ENCODE measurements at places on chromosomes 11 and 22.

DNA sequence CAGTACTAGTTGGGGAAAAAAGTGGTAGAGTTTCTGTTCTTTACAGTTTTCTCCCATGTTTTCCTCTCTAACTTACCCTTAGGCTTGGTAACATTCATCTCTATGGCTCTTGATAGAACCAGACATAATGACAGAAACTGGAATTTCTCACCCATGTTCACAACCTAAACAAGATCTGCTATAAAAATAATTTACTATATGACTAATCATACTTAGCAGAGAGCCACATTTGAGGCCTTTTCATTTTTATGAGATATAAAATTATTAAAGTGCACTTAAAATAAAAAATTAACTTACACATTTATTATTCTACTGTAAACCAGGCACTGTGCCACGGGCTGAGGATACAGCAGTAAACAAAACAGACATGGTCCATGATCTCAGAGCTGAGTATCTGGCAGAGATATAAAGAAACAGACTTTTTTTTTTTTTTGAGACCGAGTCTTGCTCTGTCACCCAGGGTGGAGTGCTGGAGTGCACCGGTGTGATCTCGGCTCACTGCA, 98.1 kb downstream of the GAB2 start:
- no peak for DNase-seq

- DNase-seq: no peak
Measured at GRCh38 chr11:64080390-64080789, 44.7 kb downstream of the FLRT1 start.

- DNase-seq: no peak
Measured at GRCh38 chr11:2609345-2609744, 90.4 kb downstream of the KCNQ1OT1 start.

DNA sequence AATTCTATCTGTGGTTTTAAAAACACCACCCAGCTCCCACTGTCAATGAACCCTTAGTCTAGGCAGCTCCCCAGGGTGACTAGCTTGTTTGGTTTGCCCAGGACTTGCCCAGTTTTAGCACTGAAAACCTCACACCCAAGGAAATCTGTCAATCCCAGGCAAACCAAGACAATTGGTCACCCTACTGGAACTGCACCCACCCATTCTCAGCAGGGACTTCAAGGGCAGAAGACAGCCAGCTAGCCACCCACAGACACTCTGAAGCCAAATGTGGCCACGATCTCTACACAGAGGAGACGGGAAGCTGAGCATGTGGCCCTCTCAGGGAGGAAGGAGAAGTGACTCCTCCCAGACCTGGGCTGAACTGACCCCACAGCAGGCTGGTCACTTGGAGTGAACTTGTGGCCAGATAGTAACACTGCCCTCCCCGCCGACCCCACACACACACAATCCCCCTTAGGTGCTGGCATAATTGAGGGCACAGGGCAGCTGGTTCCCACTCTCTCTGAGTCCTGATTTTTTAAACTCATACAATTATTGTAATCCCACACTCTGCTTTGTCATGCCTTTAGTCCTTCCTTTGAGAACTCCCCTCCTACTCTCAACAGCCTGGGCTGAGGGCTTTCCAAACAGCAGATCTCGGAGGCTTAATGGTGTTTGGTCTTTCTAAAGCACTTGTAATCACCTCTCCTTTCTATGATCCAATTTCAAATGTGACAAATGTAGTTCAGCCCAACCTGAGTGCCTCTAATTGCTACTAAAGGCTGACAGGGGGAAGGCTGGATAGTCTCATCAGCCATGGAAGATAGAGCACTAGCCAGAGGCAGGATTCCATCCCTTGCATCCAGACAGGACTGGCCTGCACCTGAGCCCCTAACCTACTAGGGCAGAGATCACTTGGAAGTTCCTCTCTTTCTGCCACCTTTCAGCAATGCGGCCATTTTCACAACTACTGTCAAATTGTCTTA, 74.7 kb upstream of the DRD2 start:
- DNase-seq: no peak

DNA sequence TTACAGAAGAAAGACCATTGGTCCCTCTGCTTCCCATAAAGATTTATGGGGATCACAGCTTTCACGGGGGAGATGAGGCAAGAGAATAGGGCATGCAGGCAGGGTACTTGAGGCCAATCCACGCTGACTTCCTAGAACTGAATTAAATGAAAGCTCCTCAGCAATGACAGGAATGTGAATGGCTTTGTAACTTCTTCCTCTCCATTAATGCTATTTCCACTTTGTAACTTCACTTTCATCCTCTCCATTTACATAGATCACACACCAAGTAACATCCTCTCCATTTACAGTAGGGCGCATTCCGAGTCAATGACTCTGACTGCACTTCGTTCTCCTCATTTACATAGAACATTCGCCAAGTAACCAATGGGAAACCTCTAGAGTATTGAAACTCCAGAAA, 89.8 kb downstream of the PIWIL4 start:
- DNase-seq: no peak

- DNase-seq: no peak
Measured at GRCh38 chr11:104372111-104372510, 208.2 kb upstream of the PDGFD start.

- DNase-seq: no peak
Measured at GRCh38 chr22:41891407-41891806, 23.5 kb downstream of the SHISA8 start.

DNA sequence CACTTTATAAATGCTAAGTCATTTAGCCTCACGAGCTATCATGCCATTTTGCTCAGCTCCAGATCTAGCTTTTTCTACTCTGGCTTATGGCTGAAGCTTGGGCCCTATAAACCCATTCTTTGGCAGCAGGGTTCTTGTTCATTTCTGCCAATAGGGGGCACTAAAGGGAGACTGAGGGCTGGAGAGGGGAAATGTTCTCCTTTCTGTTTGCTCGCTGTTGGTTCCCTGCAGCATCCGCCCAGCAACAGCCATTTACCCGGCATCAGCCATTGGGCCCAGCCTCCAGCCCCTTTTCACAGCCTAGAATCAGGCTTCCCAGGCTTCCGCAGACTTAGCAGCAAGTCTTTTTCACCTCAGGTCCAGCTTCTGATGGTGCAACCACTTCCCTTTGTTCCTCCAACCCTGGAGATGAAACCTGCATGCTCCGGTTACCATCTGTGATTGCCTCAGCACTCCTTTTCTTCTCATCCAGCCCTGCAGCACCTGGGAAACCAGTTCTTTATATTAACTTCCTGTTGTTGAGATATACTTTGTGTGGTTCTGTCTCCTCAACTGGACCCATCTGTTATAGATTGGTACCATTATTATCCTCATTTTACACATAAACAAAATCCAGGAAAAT, 4.2 kb upstream of the ME3 start:
- DNase-seq: no peak

DNA sequence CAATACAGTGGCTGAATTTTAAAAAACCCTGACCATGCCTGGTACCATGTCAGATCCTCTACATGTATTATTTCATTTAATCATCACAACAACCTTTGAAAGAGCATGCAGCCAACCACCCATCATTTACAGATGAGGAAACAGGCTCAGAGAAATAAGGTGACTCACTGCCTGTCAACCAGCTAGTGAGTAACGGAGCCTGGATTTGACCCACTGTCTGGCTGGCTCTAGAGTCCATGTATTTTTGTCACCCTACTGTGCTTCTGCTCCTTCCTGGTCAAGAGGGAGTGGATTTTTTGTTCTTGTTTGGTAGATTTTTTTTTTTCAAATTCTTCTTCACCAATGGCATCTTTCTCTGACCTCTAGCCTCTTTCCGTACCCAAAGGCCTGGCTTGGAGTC, 77.4 kb downstream of the CWC15 start:
- DNase-seq: no peak

- no peak for DNase-seq
Measured at GRCh38 chr11:69892237-69892985, 73.2 kb upstream of the FGF3 start.

GRCh38 chr11:97092823-97093222, 703.0 kb downstream of the JRKL start:
- DNase-seq: no peak

GRCh38 chr11:88439356-88439755, 101.8 kb upstream of the CTSC start:
- DNase-seq: no peak

DNA sequence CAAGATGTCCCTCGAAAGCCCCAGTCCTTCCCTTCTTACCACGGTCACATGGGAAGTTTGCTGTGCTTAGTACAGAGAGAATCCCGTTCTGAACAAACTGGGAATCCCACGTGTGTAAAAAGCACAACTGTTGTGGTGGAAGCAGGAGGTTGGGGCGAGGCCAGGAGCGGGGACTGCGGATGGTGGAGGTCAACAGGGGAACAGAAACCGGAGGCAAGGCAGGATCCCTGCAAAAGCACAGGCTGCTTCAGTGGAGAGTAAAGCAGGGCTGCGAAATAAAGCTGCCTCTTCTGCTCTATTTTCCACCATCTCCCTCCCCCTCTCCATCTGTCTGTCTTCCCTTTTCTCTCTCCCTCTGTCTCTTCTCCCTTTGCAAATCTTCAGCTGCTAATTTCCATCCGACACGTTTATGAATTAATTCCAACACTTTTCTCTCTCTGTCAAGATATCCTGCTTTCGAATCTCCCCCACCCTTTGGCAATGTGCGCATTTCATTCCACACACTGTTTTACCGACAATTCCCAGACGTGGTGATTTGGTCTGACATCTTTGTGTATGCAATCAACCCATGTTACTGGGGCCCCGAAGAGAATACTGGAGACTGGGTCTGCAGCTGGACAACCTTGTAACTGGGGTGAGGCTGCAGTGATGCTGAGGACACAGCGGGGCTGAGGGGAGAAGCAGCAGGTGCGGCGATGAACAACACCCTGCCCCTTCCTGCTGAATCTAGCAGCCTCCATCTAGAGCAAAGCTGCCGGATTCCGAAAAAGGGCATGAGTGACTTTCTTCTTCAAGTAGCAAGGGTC, 571.8 kb downstream of the OPCML start:
- no peak for DNase-seq

GRCh38 chr11:66302656-66303055, 11.0 kb downstream of the TMEM151A start:
- no peak for DNase-seq

GRCh38 chr11:128834157-128834556, 32.9 kb downstream of the KCNJ1 start:
- no peak for DNase-seq

DNA sequence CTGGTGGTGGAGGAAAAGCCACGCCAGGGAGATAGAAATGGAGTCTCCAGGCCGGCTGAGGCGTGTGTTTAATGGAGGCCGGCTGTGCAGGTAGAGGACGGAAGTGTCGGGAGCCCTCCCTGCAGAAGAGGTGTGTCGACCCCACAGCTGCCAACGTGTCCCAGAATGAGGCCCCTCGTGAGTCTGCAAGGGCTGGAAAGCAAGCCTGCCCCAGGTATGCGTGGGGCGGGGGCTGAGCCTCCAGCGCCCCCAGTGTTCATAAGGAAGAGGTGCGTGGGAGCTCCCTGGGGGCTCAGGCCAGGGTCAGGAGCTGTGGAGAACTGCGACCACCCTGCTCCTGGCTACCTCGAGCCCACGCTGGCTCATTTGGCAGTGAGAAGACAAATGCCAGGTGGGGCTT, 38.0 kb upstream of the JAM3 start:
- no peak for DNase-seq

DNA sequence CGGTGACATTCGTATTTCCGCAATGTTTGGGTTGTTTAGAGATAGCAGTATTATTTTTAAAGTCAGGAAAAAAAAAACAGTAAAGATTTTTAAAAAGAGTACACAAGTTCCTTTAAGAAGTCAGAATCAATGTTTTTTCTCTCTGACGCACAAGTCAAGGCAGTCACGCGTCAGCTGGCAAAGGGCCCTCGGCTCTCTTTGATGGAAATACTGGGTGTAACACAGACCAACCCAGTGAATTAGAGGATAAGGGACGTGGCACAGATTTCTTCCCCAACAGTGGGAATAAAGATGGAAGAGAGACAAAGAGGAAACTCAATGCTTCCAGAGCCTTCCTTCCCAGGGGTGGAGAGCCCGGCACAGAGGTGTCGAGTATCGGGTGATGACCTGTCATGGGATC, 13.4 kb downstream of the ASCC2 start:
- DNase-seq: no peak

- no peak for DNase-seq
Measured at GRCh38 chr11:65121447-65121864, 478 bp downstream of the FAU start.

DNA sequence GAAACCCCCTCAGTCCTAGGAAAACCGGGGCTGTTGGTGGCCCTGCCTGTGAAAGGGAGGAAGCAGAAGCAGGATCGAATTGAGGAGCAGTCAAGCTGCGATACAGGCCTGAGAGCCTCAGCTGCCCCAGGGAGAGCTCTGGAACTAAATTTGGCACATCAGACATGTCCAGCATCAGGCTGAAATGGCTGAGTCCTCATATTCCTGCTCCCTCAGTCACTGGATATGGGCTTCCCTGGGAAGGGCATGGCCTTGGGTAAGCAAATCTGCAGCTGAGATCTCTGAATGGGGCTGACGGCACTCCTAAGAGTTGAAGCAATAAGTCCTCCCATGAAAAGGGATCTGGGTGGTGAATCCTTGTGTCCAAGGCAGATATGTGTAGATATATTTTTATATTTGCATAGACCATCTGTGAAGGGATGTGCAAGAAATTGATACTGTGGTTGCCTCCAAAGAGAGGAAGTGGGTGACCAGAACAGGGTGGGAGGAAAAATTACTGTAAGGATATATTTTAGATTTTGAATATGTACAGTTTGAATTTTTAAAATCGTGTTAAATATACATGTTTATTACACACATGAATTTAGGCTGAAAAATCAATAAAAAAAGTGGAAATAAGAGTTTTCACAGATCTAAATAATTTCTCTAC, 45.5 kb downstream of the APIP start:
- no peak for DNase-seq

DNA sequence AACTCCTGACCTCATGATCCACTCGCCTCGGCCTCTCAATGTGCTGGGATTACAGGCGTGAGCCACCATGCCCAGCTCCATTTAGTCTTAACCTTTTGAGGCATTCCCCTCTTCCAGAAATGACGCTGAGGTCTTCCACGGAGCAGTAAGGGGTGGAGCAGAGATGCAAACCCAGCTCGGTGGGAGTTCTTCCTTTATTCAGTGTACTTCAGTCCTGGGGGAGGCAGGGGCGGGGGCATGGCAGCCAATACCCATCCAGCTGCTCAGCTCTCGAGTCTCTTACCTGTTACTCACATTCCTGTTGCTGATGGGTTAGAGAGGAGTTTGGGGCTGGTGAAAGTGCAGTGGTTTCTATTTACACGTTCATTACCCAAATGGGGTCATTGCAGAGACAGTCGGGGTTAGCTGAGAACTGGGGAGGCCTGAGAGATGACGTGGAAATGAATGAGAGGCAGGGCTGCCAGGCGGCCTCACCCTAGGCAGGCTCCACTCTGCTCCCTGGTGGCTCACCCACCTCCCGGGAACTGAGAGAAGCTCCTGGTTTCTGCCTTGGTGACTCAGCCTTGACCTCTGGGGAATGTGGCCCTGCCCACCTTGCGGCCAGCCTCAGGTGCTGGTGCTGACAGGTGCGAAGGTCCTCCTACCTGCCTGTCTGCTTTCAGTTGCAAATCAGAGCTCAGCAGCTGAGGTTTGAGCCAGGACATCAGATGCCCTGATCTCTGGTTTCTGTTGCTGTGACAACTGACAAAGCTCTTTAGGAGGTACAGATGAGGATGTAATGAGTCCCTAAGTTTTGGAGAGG, 13.4 kb upstream of the ST14 start:
- DNase-seq: no peak
